Heart right ventricle (tissue), 16 donors: ENCODE measurements at places on chromosomes 6 and 20.

DNA sequence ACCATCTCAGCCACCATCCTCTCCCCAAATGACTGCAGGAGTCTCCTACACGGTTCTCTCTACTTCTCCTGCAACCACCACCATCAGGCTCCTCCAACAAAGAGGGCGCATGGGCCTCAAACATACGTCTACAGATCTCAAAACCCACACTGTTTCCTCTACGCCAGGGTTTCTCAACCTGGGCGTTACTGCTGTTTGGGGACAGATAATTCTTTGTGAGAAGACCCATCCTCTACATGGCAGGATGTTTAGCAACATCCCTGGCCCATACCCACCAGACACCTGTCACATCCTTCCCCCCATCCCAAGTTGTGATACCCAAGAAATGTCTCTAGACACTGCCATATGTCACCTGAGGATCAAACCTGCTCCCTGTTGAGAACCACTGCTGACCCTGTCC lies 45.0 kb downstream of the ELMO2 start:
- H3K27me3 ChIP-seq = no peaks in the 10 kb centered on the region
- no peak for DNase-seq
- H3K4me3 ChIP-seq = no peak overlapping the region
- H3K4me1 ChIP-seq = peaks cover 67% of the 10 kb centered on the region

GRCh38 chr20:40464731-40465208 lies 224.3 kb downstream of the MAFB start:
- no peak for DNase-seq
- peaks cover 39% of the 10 kb centered on the region for H3K4me1 ChIP-seq
- H3K4me3 ChIP-seq = no peak overlapping the region
- no peaks in the 10 kb centered on the region for H3K27me3 ChIP-seq
- no peaks in the 10 kb centered on the region for H3K36me3 ChIP-seq
- no peak overlapping the region for H3K27ac ChIP-seq

DNA sequence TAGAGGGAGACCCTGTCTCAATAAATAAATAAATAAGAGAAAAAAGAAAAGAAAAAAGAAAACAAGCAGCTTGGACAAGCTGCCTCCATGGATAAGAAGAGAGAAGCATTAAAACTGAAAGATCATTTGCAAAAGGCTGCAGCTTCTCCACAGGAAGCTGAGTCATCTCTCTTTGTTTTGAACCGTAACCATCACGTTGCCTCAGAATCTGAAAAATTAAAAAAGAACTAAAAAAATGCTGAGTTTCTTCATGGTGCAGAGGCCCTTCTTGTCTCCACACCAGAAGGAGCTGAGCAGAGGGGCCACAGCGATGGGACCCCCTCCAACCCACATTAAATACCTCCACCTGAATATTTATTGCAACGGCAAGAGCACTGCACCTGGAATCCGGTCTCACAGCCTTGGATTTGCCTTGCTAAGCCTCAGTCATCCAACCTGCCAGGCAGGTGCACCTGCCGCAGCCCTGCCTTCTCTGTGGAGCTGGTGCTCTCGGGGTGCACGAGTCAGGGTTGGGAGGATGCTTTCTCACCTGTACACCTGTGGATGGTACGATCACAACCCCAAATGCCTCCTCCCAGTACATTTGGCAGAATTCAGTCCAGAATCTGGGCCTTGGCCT lies 28.1 kb downstream of the TOX2 start:
- no peak overlapping the region for H3K4me3 ChIP-seq
- DNase-seq = no peak
- H3K27me3 ChIP-seq = no peaks in the 10 kb centered on the region
- H3K4me1 ChIP-seq = peaks cover 2% of the 10 kb centered on the region

- H3K4me1 ChIP-seq = peaks cover 23% of the 10 kb centered on the region
- peak overlapping the region; percentile 49 for H3K4me3 ChIP-seq
- no peaks in the 10 kb centered on the region for H3K36me3 ChIP-seq
- no peaks in the 10 kb centered on the region for H3K27me3 ChIP-seq
These were observed 267.0 kb downstream of the DLL1 start for GRCh38 chr6:170023620-170024521.

- no peaks in the 10 kb centered on the region for H3K36me3 ChIP-seq
- H3K4me3 ChIP-seq = no peak overlapping the region
These were observed 782.8 kb downstream of the TFAP2A start for GRCh38 chr6:9632026-9632425.

- peak within 1 kb of the TSS; percentile 97 for H3K27ac ChIP-seq
- H3K4me3 ChIP-seq = peak within 1 kb of the TSS; percentile 74
- peaks cover 44% of the 10 kb centered on the region for H3K36me3 ChIP-seq
- peaks cover 63% of the 10 kb centered on the region for H3K4me1 ChIP-seq
- no peaks in the 10 kb centered on the region for H3K27me3 ChIP-seq
These were observed at the start of gene DDAH2 for GRCh38 chr6:31728767-31729514. TSS of gene DDAH2 (minus strand) at chr6:31729299. CDS start at chr6:31729161, 138 bp downstream.
